ENCODE measurements at places on chromosomes 7 and 10.
A peak's percentile ranks its signal among the peaks of the same experiment; 100 is the strongest.

- no peak for DNase-seq
Observed at GRCh38 chr10:60669501-60669900, 108.8 kb upstream of the CDK1 start.

GRCh38 chr10:58326967-58327381 lies 7.8 kb upstream of the UBE2D1 start:
- DNase-seq, result peak; percentile 33

GRCh38 chr7:112462236-112462635 lies 12.0 kb downstream of the IFRD1 start:
- no peak for DNase-seq

GRCh38 chr7:46532571-46532970 lies 611.5 kb upstream of the IGFBP3 start:
- DNase-seq, result no peak

DNA sequence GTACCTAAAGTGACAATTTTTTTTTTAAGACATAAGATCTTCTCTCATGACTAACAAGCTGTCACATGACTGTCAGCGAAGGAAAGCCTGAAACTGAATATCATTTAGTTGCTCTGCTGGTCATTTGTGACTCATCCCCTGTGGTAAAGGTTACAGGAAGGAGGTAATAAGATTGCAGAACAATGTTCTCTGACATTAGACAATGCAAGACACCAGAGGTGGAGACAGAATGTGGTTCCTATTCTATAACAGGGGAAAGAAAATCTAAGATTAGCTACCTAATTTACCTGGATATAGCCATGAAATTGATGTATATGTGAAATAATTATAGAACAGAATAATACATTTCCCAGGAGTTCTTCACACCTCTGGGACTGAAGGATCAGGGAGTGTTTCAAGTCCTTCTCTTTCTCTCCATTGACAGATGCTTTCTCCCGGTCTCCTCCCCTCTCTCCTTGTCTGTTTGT lies 47.7 kb downstream of the LRGUK start:
- no peak for DNase-seq

- no peak for DNase-seq
Observed at GRCh38 chr7:11846361-11846955, 14.5 kb upstream of the THSD7A start.

- DNase-seq, result no peak
Observed at GRCh38 chr7:3893789-3894153, 592.7 kb downstream of the SDK1 start.

GRCh38 chr10:71021402-71021801 lies 133.0 kb upstream of the PCBD1 start:
- no peak for DNase-seq

GRCh38 chr10:128808921-128809440 lies 658.1 kb upstream of the MGMT start:
- no peak for DNase-seq

- DNase-seq, result no peak
Observed at GRCh38 chr10:101070098-101070497, 8.3 kb downstream of the KAZALD1 start.

- no peak for DNase-seq
Observed at GRCh38 chr10:9868499-9868898, 1149.2 kb upstream of the CELF2 start.

- no peak for DNase-seq
Observed at GRCh38 chr7:124071843-124072242, 39.0 kb upstream of the TMEM229A start.

DNA sequence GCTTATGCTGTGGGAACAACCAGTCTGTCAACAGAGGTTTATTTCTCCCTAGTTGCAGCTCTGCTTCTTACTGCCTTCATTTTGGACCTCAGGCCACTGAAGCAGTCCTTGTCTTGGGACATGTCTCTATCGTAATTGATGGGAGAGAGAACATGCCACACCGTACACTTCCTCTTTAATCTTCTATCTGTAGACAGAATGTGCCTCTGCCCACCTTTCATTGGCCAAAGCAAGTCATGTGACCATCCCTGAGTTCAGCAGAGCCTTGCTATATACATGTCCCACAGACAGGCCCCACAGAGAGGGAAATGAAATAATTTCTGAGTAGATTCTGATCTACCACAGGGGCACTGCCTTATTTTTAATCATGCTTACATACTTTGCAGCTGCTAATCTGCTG lies 98.0 kb downstream of the KCND2 start:
- DNase-seq, result no peak

DNA sequence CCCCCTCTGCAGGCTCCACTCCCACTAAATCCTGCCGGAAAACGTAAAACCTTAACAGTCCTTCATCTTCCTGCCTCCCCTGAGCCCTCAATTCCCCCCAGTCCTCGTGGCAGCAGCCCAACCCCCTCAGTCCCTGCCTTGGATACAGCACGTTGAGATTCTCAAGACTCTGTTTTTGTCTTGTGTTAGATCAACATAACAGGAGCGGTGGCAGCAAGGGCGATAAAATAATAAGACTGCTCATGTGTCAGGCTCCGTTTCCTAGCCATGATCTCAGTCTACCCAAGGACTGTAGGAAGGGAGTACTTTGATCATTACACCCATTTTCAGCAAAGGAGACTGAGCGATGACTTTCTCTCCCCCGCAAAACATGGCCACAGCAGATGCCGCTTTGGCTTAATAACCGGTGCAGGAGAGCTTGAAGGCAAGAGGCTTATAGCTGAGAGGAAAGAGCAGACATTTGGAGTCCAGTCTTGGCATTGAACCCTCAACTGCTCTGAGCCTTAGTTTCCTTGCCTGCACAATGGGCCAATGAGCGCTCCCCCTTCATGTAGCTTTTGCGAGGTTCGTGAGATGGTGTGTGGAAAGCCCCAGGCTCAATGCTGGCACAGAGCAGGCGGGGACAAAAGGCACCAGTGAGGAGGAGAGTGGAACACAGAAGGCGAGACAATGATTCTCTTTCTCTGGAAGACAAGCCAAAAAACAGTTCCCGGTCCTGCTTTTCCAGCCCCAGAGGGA lies 42.1 kb upstream of the PCBD1 start:
- DNase-seq, result no peak

GRCh38 chr7:13563680-13564079 lies 425.8 kb downstream of the ETV1 start:
- no peak for DNase-seq

DNA sequence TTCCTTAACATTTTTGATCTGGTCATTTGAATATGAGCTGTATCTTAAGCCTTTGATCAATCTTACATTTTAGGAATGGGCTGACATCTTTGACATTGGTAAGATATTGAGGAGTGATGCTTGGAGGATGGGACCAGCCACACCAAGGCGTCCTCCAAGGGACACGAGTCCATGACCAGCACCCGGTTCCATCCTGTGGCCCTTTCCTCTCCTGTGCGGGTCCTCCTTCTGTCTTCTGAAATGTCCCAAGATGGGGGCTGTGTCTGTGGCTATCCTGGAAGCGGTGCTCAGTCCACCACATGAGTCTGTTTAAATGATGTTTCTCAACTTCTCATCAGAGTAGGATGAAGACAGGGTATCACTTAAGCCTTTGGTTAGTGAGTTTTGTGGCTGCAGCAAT lies 67.3 kb upstream of the SHH start:
- DNase-seq, result no peak

GRCh38 chr10:71585564-71586290 lies 133.9 kb downstream of the C10orf105 start:
- DNase-seq, result no peak

DNA sequence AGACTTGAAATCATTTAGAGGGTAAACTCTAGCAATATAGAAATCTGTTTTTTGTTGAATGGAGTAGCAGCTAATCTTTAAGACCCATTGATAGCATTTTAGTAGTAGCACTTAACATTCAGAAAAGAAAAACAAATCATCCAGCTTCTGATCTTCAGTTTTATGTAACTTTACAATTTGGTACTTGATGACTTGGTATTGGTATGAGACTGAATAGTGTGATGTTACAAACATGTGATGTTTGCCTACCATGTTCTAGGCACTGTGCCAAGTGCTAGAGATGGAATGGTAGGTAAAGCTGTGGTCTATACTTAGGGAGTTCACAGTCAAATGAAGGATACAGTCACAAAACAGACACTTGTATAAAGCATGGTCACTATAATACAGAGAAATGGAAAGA lies 21.3 kb downstream of the ZEB1 start:
- no peak for DNase-seq

GRCh38 chr7:68067845-68068244 lies 1071.2 kb downstream of the TYW1 start:
- DNase-seq, result peak; percentile 9

- no peak for DNase-seq
Observed at GRCh38 chr10:17910125-17910789, 41.5 kb upstream of the SLC39A12 start.

DNA sequence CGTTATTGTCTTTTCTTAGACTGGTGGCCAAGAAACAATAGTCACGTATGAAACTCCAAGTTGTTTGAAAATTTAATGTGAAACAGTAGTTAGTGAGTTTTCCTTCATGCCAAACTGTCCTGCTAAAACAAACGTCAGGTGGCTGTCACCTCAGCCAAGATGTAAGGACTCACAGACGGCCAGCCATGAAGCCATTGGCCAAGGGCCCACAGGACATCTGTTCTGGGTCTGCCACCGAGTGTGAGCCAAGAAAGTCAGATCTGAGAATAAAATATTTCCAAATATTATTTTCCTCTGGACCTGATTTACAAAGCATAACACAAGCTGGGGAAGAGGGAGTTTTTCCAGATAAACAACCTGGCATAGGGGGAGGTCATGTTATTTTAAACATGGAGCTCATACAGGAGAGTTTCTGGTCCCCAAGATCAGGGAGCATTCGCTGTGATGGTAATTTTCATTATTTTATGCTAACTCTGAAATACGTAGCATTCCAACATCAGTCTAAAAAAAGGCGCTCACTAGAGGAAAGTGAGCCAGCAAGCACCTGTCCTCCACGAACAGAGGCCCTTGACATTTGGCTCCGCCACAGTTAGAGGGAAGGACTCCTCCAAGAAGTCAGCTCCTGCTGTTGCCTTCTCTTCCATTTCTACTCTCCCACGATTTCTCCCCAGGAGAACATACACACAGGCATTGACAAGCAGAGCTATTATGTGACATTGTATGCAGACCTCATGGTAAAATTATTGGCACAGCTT lies 38.9 kb upstream of the LANCL2 start:
- DNase-seq, result no peak

- DNase-seq, result no peak
Observed at GRCh38 chr7:95435422-95435780, 573 bp upstream of the PON2 start.

- DNase-seq, result no peak
Observed at GRCh38 chr10:5829267-5829666, 16.0 kb upstream of the GDI2 start.

DNA sequence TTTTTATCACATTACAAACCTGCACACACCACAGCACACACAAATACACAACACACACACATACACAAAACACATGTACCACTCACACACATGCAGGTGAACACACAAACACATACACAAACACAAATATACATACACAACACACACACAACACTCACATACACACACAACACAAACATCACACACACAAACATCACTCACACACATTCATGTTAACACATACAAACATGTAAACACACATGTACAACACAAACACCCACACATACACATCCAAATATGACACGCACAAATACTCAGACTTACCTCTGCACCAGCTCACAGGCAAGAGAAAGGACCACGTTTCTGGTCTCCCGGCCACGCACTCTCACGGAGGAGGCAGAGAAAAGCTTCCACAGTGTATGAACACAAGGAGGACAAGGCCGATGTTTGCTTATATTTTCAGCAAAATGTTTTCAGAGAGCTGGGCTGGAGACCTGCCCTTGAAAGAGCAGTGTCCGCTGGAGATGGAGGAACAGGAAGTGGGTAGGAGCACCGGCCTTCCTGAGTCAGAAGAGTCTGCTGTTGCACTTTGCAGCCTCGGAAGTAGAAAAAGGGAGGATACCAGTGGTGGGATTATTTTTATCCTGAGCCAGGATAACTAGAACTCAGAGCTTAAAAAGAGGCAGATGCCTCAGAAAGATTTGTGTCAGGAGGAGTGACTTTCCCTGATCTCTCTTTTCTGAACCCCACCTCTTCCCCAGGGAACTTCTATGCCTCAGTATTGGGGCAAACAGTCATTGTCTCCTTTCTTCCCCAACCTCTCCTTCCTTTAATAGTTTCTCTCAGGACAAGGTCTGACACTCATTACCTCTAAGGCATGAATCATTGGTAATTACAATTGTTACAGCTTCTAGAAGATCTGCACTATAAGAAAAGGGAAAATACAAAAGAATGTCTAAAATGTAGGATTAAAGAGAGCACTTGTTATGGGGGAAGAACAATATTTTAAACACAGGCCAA lies at the start of gene GIMAP6:
TSS of gene GIMAP6 (minus strand) at position 520 of the 999 bp plus-strand sequence. CDS start 2,243 bp downstream, outside the sequence.
- no peak for DNase-seq

- no peak for DNase-seq
Observed at GRCh38 chr7:16925609-16926008, 43.8 kb upstream of the AGR3 start.

GRCh38 chr7:77266291-77266794 lies 66.7 kb upstream of the FGL2 start:
- no peak for DNase-seq

- DNase-seq, result no peak
Observed at GRCh38 chr7:26681819-26682418, 182.5 kb downstream of the SKAP2 start.

DNA sequence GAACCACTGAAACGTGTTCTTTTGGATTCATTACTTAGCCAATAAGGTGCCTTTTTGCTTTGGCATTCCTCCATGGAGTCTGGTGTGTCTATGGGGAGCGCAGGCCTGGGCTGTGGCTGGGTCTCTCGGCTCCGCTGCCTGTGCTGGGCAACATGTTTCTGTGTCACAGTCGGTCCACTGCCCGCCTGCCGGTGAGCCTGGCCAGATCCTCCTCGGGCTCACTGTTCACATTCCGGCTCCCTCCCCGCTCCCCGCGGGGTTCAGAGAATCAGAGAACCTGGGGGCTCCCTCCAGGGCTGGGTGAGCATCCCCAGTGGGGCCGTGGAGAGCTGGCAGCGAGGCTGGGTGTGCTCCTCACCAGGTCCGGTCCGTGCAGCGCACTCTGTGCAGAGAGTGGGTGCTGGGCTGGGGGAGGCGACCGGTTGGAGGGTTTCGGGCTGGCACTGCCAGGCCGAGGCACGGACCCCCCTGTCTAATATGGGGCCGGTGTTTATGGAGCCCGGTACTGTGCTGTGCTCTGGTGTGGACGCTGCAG lies 70.4 kb downstream of the INPP5A start:
- no peak for DNase-seq

- no peak for DNase-seq
Observed at GRCh38 chr7:101720324-101720723, 91.2 kb upstream of the MYL10 start.

Measured in right kidney (tissue), 9 donors.